COR-L47 (cell line): ENCODE measurements at places on chromosomes 5 and 9.

GRCh38 chr9:125774106-125774505 lies 26.9 kb downstream of the PBX3 start:
- no peak for DNase-seq

GRCh38 chr5:99911971-99912370 lies 623.2 kb upstream of the FAM174A start:
- no peak for DNase-seq

DNA sequence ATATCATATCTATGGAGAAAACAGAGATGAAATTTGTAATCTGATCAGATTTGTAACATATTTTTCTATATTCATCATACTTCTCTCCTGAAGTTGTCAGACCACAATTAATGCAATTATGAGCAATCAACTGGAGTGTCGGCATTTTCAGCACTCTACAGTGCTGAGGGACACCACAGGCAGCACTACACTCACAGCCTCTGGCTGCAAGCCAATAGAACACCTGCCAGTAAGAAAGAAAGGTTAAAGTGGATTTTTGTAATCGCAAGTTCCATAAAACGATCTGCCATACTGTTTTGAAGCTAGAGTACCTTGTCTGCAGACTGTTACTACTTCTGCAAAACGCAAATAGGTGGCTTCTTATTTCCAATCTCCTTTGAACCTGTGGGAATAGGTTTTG lies 147.6 kb downstream of the ADAMTS6 start:
- peak; percentile 79 for DNase-seq

- no peak for DNase-seq
These were observed 4.9 kb upstream of the RARS1 start for GRCh38 chr5:168481330-168481788.

GRCh38 chr5:149452007-149452664 lies 73.0 kb upstream of the IL17B start:
- DNase-seq: no peak

GRCh38 chr5:141870871-141871270 lies 7.3 kb downstream of the PCDH1 start:
- no peak for DNase-seq

DNA sequence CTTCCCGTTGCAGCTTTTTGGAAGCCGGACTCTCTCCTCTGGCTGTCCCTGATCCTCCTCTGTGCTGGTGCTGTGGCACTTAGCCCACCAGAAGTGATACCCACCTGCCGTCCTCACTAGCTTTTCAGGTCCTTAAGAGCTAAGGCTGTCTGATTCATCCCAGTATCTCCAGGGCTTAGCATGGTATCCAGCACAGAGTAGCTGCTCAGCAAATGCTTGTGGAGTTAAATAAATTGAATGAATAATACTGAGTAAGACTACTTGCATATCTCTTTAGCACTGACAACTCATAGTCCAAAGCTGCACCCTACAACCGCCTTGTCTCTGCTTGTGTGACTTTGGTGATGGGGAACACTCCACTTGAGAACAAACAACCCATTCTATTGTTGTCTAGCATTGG lies 7.7 kb upstream of the XPA start:
- DNase-seq: no peak

DNA sequence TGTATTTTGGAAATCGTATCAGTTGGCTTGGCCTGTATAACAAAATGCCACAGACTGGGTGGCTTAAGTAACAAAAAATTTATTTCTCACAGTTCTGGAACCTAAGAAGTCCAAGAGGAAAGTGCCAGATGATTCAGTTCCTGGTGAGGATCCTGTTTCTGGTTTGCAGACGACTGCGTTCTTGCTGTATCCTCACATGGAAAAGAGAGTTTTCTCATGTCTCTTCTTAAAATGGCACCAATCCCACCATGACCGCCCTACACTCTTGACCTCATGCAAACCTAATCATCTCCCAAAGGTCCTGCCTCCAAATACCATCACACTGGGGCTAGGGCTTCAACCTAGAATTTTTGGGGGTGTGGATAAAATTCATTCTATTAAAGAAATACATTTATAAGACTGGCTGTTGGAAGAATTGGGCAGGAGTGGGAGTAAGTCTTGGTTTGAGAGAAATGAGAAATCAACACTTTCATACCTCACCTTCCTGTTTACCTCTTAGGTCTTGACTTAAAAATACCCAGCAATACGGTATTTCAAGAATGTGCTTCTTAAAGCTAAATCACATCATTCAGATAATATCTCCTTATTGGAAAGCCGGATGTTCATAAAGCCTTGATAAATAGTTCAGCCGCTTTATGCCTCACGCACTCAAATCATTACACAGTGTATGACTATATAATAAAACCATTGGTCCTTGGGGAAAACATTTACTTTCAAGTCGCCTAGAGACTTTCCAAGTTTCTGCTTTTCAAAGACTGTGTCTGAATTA lies 28.7 kb downstream of the PTTG1 start:
- no peak for DNase-seq

DNA sequence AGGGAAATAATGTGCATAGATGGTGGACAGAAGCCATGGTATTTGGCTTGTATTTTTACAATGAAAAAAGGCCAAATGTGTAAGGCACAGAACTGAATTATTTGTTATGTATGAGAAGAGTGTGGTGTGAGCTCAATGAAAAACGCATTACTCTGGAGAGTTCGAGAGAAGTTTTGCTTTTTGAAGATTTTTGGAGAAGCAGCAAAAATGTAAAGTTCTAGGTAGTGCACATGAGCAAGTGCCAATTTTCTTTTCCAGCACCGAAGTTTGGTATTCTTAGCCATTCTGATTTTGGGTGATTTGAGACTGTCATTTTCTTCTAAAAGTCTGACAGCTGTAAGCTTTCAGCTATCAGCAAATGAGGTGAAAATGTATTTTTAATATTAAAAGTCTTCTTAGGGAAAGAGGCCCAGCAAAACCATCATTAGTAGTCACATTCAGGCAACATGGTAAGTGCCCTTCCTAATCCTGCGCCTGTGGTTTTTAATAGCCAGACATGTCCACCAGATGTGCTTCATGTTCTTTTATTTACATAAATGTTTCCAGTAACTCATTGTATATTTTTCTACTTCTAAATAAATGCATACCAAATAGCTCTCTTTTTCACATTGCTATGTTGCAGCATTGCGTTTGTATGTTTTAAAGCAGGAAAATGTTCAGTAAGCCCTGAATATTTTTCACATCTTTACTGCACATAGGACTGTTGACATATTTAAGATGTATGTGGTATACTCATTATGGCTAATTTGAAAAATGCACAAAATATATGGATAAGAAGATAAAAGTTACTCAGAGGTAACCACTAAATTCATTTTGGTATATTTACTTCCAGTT lies 50.4 kb downstream of the RASGRF2 start:
- DNase-seq: no peak

DNA sequence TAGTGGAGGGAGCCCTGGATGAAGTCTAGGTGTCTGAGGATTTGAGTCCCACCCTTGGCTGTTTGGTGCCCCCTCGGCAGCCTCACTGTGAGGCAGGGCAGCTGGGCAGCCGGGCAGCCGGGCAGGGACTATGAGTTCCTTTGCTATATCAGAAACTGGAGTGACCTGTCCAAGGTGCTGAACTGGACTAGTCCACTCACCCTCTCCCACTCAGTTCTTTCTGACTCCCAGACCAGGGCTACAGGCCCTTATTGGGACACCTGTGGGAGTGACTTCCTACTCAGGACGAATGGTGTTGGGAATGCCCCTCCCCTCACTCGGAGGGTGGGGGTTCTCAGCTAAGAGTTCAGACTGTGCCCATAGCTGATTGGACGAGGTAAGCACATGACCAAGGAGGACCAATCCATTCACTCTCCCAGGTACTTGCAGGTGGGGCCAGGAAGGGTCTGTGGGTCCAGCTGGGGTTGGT lies 34.1 kb upstream of the RAPGEF1 start:
- DNase-seq: no peak

GRCh38 chr9:110153431-110153830 lies 54.5 kb downstream of the C9orf152 start:
- DNase-seq: no peak

GRCh38 chr5:170257370-170257769 lies 24.6 kb downstream of the C5orf58 start:
- DNase-seq: no peak

DNA sequence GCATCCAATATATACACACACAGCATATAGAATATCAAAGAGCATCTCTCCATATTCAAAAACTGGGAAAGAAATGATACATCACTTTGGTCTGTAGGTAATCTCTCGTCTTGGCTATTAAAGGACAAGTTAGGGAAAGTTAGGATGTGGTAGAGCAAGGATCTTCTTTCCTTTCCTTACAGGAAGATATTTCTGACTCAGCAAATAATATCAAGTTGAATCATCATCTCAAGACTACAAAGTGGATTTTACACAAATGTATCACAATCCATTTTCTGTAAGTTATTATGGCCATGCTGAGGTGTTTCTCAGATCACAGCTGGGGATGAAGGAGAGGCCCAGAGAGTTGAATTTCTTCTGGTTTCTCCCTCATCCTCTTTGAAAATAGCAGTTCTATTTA lies 651.7 kb upstream of the CCNG1 start:
- DNase-seq: no peak

- DNase-seq: no peak
These were observed 172.0 kb upstream of the SEMA6A start for GRCh38 chr5:116746668-116747067.

DNA sequence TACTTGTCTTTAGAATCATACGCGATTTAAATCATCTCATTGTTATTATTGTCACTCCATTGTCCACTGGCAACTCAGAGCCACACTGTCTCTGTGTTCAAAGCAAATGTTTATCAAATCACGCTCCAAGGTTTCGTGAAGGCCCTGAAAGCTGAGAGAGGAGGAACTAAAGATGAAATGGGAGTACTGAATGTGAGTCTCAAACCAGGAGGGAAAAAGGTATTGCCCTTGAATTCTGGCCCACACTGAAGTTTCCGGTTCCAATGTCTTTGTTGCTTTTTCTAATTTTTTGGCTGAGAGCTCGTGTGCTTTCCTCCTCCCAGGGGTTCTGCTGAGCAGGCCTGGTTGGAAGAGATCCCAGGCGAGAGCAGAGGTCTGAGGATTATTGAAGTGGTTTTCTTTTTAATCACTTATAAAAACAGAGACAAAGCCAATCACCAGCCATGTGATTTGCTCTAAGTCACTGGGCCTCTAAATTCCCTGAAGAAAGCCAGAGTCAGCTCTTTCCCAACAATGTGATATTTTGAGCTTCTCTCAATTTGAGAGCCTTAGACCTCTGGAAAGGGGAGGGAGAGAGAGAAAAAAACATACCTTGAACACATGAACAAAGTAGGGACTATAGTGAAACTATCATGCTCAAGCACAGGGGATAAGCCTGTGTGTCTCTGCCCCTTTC lies 420.8 kb upstream of the GRAMD2B start:
- DNase-seq: peak; percentile 49

- no peak for DNase-seq
These were observed 497.6 kb downstream of the IRX1 start for GRCh38 chr5:4093236-4093635.

GRCh38 chr5:151703227-151703626 lies 16.5 kb upstream of the SPARC start:
- DNase-seq: no peak

DNA sequence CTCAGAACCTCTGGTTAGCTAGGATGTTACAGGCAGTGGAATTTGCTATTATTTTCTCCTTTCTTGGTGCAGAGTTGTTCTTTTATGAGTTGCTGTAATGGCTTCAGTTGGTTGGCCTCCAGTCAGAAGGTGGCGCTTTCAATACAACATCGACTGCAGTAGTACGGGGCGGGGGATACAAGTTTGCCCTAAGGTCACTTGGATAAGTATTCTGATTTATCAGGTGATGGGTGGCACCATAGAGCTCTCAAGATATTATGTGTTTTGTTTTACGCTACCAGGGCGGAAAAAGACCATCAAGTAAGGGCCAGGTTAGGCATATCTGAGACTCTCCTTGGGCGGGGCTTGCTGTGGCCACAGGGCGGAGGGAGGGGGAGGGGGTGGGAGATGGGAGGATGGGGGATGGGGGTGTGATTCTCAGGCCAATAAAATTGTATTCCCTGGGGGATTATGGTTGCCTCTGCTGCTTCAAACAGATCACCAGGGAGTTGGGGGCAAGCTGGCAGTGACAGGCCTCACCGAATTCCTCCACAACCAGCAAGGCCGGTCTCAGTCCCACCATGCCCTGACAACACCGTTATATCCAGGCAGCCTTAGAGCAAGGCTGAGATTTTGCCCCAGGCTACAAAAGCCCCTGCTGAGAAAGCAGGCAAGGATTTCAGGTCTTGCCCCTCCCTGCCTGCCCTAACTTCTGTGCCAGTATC lies 15.9 kb upstream of the RNF38 start:
- no peak for DNase-seq

DNA sequence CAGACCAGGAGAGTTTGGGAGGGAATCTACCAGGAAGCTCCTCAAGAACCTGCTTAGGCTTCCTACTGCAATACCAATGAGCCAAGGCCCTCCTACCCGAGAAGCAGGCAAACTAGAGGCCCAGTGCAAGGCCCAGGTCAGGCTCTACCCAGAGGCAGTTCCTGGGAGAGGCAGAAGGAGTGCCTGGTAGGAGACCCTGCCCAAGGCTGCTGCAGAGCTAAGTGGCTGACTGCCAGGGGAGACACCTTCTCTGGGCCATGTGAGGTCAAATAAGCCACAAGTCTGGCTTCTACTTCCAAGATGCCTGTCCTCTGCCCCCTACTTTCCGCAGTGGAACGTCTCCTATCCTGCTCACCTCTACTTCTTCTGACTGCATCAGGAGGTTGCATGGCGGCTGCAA lies 17.8 kb downstream of the ACSL6 start:
- DNase-seq: no peak

GRCh38 chr9:137308057-137308619 lies 6.1 kb upstream of the NRARP start:
- DNase-seq: no peak

DNA sequence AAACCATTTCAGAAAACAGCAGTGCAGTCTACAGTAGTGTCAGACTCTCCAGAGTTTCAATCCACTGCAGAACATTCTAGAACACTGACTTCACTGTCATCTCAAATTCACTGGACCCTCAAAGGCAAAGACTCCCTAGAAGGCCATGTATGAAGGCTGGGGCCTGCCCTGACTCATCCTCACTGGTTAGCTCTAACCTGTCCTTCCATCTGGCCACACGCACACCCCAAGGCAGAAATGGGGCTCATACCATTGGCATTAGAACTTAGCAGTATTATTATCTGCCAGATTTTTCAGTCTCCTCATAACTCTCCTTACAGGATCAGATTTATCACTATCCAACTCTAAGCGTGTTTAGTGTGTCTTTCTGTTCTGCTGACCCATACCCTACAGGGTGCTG lies 20.4 kb downstream of the S1PR3 start:
- no peak for DNase-seq

DNA sequence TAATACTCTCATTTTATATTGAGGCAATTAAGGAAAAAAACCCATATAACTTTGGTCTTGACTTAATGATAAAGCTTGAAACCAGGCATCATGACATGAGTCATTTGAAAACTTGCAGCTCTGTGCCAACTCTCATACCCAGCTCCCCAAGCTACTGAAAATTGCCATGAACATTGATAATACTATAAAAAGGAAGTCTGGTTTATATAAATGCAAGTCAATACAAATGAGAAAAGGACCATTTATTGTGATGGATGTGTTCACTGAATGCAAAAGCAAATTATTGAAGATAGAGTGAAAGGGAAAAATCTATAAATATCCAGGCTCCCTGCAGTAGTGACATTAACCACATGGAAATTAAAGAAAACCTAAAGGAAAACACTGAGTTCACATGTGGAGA lies 116.3 kb downstream of the DEPDC1B start:
- no peak for DNase-seq
